C1 segment of cervical spinal cord (tissue), 14 donors: ENCODE measurements at places on chromosomes 16 and 17.

DNA sequence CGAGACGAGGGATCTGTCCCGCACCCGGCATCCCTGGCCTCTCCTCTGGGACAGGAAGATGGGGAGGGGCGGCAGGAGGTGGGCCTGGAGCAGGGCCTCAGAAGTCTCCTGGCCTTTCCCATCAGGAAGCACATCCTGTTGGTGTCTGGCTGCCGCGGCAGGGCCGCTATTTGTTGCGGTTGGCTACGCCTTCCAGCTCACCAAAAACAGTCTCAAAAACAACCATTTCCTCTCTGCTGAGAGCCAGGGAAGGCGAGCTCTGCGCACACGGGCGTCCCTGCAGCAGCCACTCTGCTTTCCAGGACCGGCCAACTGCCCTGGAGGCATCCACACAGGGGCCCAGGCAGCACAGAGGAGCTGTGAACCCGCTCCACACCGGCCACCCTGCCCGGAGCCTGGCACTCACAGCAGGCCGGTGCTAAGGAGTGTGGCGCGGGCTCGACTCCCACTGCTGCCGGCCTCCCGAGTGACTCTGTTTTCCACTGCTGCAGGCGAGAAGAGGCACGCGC, at the start of gene TMEM204:
Gene TMEM204, plus strand, starts transcription at position 224 of the 509 bp plus-strand sequence. CDS start 610 bp downstream, outside the sequence.
- no peak for DNase-seq

DNA sequence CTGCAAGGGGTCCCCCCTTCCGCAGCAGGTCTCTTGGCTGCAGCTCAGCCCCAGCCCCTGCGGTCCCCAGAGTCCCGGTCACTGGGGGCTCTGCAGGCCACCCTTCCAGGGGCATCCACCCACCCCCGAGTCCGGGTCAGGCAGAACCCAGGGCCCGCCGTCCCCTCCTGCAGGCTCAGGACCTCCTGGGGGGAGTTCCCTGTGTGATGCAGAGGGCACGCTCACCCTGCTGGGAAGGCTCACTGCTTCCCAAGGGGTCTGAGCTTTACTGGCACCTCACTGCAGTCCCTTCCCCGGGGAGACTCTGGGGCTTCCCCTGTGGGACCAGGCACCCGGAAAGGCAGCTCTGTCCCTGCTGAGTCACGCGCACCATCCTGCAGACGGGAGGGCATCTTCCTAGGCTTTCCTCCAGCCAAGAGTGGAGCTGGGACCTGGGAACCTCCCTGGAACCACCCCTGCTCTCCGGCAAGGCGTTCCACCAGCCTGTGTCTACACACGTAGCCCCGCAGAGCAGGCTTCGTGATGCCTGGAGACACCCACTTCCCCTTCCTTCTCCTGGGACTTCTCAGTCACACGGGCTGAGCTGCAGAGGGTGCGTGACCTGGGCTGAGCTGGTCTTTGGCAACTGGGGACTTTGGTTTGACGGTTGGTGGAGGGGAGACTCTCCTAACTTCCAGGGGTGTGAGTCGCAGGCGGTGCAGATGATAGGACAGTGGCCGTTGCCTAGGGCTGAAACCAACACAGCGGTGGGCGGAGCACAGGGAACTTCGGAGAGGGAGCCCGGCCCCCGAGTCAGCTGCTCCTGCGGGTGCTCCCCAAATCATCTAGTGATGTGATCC, 23.4 kb downstream of the SLC25A10 start:
- DNase-seq, result no peak

DNA sequence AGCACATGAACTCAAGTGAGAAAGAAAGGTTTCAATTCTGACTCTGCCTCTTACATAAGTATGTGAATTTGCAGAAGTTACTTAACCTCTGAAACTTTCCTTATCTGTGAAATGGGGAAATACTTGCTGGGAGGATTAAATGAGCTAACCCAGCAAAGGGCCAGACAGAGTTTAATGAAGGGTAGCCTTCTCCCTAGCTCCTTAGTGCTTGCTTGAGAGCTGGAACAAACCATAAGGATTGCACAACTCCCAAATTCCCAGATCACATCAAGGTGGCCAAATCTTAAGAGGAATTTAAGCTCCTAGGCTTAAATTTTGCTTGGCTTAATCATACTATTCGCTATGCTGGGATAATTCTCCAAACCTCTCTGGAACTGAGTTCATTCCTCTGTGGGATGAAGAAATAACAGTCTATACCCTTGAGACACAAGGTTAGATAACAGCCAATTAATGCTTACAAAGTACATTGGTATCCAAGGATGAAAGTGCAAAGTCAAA, 11.8 kb upstream of the WSB1 start:
- DNase-seq, result no peak

DNA sequence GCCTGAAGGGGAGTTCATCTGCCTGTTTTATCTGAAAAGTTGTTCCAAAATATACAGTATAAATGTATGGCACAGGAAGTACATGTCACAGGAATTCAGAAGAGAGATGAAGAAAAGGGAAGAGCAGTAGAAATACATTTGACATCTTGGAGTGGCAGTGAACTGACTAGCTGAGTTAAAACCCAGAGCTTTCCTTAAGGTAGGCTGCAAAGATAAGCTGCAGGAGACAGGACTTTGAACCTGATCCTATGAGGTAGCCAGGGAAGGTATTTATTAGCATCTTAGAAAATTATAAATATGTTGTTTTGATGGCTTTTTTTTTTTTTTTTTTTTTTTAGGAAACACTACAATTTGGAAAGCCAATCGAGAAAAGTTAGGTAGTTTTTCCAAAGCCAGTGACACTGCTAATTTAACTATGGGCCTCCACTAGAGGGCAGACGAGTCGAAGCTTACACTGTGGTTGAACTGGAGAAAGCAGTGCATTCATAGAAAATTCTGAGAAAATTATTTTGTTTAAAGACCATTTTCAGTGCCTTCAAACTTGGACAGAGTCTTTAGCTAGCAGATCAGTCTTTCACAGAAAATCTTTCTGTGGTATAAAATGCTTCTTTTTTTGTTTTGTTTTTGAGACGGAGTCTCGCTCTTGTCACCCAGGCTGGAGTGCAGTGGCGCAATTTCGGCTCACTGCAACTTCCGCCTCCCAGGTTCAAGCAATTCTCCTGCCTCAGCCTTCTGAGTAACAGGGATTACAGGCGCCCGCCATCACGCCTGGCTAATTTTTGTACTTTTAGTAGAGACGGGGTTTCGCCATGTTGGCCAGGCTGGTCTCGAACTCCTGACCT, 122.3 kb downstream of the SSH2 start:
- peak; percentile 5 for DNase-seq

- DNase-seq, result no peak
Observed at GRCh38 chr16:77871932-77872331, 83.6 kb downstream of the VAT1L start.

DNA sequence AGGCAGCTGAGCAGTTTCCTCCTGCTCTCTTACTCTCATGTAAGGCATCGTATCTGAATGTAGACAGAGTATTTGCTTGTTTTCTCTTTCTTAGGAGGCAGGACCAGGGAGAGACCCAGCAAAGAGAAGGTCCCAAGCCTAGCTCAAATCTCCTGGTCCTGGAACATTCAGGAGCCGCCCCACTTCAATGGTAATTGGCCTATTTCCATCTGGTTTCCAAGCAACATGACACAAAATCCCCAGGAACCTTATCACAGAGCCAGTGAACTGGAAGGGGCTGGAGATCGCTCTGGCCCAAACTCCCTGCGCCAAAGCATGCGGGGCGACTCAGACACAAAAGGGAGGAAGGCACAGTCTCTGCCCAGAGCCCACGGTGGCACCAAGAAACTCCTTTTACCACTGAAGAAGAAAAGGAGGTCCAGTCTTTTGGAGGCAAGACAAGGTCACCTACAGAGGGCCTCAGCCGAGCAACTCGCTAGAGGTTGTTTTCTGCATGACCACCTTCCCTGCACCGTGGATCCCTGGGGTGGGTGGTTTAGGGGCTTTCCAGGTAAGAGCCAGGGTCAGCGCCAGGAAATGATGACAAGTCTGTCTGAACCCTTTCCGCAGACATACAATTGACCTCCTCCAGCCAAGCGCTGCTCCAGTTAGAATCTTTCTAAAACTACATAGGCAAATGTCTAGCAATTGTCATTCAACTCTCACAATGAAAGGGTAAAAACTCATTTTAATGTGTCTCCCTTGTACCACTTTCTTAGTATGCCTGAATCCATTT, 394.7 kb downstream of the SOX9 start:
- DNase-seq, result no peak

- DNase-seq, result no peak
Observed at GRCh38 chr17:35907691-35908090, 22.9 kb downstream of the RDM1 start.

DNA sequence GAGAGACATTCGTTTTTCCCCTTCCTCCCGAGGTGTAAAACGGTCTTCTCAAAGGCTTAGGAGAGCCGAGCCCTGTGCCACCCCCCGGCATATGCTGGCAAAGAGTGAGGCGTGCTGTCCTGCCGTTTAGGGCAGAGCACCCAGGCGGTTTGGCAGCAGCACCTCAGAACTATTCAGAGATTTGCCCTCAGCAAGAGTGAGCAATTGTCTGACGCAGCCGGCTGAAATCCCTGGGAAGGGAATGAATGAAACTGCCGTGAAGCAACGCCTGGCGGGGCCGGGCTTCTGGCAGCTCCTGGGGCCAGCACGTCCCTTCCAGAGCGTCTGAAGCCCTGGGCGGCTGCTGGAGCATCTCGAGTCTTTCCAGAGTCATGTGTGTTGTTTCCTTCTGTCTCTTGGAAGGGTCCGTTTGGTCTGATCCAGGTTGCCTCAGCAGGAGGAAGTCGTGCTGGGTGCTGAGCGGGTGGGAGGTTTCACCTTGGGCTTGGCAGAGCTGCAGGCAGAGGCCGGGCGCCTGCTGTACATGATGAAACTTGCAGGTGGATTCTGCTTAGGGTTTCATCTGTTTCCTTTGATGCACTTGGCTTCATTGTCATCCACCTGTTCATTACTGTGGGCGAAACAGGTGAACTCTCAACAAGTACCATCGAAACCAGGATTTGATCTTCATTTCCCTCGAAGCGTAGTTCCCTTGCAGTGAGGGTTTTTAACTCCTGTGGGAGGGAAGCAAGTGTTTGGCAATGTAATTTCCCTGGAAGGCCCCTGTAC, 35.4 kb downstream of the TBCD start:
- DNase-seq, result peak; percentile 78

GRCh38 chr17:74608511-74608910, 15.0 kb downstream of the CD300E start:
- no peak for DNase-seq

DNA sequence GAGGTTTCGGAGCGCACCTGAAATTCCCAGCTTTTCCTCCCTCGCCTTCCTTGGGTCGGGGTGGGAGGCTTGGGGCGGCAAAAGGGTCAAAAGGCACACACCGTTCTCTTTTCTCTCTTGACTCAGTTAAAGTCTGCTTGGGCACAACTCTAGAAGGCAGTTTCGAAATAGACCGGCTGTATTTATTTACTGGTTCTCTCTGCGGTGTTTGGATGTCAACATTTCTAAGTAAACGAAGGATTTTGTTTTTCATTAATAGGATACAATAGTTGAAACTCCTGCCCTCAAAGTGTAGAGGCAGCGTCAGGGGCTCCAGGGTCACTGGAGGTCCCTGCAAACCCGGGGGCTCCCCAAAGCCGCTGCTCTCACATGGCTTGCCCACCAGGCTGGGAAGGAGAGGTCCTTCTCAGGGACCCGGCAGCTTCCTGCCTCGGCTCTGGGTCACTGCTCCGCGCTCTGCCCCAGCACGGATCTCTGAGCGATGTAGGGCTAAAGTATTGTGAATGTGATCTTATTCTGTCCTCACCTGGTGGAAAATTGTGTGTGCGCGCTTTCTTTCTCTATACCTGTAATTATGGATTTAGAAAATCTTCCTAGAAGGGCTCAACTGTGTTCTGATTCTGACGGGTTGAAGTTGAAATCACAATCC, 952 bp downstream of the BMERB1 start:
- DNase-seq, result no peak

GRCh38 chr17:68613739-68614298, 12.7 kb upstream of the FAM20A start:
- DNase-seq, result no peak

DNA sequence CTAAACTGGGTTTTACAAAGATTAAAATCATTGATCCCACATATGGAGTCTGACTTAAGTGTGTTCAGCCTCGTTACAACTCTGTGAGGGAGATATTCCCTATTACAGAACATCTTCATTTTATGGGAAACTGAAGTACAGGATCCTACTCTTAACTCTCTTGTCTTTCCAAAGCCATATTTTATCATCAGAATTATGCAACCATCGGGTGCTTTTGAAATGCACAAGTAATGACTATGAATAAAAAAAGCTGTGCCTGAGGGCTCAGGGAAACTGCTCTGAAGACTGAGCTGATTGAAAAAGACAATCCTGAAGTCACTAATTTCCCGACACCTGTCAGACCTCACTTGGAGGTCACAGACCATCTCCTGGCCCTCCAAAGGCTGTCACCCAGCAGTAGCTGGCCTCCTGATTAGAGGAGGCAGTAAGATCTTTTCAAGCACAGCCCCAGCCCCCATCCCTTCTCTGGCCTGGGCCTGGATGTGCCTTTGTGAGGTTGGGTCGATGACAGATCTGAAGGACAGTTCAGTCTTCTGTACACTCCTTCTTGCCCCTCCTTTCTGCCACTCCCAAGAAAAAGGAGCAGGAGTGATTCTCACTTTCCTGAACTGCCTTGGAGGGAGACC, 5.6 kb downstream of the AKAP1 start:
- DNase-seq, result no peak

DNA sequence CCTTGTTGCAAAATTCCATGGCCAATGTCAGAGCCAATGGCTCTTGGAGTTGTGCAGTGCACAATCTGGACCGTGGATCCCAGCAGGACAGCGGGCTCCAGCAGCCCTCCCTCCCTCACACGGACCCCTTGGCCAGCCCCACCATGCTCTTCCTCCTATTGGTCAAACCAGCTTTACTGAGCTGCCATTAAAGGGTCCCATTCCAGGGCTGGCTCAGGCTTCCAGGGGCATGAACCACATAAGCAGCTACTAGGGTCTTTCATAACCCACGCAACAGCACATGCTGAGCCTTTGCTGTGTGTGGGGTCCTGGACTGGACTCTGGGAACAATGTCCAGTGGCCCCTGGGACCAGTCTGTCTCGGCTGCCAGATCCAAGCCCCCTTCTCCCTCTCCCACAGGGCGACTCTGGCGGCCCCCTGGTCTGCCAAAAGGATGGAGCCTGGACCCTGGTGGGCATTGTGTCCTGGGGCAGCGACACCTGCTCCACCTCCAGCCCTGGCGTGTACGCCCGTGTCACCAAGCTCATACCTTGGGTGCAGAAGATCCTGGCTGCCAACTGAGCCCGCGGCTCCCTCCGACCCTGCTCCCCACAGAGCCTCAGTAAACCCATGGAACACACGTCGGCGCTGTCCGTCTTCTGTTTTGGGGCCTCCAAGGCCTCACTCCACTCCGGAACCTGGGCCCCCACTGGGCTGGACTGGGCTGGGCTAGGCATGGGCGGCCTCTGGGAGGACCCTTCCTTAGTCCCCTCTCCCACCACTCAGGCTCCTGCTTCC, 5.7 kb downstream of the CTRB1 start:
- no peak for DNase-seq
